HuH-7 (cell line): ENCODE measurements at places on chromosomes 16 and 17.
A peak's percentile ranks its signal among the peaks of the same experiment; 100 is the strongest.

GRCh38 chr16:50814052-50814451, 72.2 kb downstream of the CYLD start:
- no peak for DNase-seq

GRCh38 chr17:29341726-29342125, 47.8 kb upstream of the NUFIP2 start:
- no peak for DNase-seq

DNA sequence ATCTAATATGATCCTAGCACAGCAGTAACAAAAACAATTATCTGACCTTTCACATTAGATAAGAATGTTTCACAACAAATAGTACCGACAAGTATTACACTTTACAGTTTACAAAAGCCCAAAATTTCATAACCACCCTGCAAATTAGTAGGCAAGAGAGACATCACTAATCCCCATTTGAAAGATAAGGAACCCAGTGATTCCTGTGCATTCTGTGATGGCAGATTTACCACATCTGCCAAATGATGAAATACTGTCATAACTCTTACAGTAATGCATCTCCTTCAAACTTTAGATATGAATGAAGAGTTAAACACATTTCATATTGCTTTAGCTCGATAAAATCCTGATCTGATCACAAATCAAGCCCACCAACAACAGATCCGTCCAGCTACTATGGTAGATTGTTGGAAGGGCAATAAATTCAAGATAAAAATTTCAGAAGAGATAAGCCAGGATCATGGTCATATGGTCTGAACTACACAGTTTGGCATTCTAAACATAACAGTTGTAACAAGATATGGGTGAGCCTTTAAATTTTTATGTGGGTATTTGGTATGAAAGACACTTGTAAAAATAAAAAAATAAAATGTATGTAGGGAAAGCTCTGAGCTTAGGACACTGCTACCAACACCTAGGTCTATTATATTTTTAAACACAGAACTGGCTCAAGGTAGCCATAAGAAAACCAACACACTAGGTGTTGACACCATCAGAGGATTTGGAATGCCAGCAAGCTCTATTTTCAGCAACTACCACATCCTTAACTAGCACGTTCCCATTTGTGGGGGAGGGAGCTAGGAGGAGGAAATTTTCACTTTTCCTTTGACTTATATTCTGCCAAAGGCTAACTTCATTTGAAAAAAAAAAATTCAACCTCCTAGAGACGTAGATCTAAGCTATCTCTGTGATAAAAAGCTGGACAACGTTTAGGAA, 9.3 kb downstream of the YWHAE start:
- no peak for DNase-seq

GRCh38 chr17:17051791-17052461, 9.7 kb downstream of the MPRIP start:
- DNase-seq, result no peak

GRCh38 chr17:44829523-44830358, at the start of gene GJC1:
TSS of gene GJC1 (minus strand) at chr17:44830287. CDS start at chr17:44805817, 24,470 bp downstream.
- DNase-seq, result peak; percentile 51

- no peak for DNase-seq
These were observed 3.6 kb upstream of the TBX2 start for GRCh38 chr17:61395983-61396585.

GRCh38 chr16:12881740-12882139, 19.7 kb upstream of the SHISA9 start:
- DNase-seq, result no peak

- no peak for DNase-seq
These were observed 25.1 kb upstream of the ITGA2B start for GRCh38 chr17:44414394-44415155.

DNA sequence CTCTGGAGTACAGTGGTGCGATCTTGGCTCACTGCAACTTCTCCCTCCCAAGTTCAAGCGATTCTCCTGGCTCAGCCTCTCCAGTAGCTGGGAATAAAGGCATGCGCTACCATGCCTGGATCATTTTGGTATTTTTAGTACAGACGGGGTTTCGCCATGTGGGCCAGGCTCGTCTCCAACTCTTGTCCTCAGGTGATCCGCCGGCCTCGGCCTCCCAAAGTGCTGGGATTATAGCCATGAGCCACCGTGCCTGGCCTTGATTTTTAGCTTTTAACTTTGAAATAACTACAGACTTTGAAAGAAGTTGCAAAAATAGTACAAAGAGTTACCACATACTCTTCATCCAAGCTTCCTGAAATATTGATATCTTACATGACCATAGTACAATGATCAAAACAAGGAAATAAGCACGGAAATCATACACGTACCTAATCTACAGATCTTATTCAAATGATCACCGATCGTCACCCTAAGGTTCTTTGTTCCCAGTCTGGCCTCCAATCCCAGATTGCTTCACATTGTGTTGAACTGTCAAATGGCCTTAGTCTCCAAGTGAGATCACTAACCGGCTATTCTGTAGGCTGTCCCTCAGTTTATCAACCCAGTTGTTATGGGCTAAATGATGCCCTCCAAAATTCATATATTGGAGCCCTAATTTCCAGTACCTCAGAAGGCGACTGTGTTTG, 18.4 kb downstream of the NPIPA1 start:
- no peak for DNase-seq

DNA sequence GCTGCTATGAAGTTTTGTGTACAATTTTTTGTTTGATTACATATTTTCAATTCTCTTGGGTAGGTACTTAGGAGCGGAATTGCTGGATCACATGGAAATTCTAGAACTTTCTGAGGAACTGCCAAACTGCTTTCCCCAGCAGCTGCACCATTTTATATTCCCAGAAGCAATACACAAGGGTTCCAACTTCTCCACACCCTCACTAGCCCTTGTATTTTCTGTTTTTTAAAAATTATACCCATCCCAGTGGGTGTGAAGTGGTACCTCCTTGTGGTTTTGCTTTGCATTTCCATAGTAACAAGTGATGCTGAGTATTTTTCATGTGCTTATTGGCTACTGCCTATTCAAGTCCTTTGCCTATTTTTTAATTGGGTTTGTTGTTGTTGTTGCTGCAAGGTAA, 20.9 kb downstream of the NACA2 start:
- DNase-seq, result no peak

GRCh38 chr16:66176731-66177130, 189.8 kb upstream of the CDH5 start:
- no peak for DNase-seq

- no peak for DNase-seq
These were observed 33.0 kb downstream of the STAT3 start for GRCh38 chr17:42354956-42355843.

DNA sequence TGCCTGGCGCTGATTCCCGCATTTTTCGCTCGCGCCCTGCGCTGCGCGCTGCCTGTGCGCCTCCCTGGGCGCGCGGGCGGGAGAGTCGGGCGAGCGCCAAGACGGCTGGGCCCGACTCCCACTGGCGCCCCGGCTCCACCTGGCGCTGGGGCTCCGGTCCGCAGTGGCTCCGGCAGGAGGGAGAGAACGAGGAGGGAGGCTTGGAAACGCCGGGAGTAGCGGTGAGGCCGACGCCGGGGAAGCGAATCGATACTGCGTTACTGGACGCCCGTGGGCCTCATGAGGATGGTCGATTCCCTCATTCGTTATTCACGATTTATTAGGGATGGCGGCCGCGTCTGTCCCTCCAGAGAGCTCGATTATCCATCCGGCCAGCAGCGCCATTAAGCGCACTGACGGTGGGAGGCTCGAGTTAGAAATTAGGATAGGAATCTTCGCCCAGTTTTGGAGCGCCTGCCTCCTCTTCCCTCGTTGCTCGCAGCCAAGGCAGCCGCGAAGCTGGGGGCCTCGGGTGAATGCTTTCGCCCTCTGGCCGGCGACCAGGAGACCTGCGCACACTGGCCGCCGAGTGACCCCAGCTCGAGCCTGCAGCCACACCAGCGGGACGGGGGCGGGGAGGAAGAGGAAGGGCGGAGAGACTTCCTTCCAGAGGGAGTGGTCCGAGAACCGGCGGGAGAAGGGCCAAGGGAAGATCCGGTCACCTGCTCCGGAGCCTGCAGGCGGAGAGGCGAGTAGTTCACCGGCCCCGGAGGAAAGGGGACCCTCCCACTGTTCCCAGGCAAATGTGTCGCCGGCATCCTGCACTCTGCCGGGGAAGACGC, 1.3 kb upstream of the PCGF2 start:
- peak; percentile 65 for DNase-seq

GRCh38 chr17:27240802-27241155, 53.1 kb upstream of the WSB1 start:
- no peak for DNase-seq

DNA sequence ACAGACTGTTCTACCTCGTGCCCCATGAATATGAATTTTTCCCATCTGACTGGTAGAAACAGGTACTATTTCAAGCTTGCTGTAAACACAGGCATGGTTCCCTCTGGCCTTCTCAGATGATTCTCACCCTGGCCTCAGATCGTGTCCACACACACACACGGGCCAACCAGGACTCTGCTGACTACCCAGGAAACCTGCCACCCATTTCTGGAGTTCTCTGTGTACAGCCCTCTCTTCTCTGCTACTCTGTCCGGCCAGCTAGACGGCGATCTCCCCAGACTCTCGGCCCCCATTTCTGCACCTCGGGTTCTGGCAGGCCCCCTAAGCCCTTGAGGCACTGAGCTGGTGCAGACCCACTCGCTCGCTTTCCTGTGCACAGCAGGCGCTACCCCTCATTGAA, 31.2 kb downstream of the RPA1 start:
- no peak for DNase-seq

DNA sequence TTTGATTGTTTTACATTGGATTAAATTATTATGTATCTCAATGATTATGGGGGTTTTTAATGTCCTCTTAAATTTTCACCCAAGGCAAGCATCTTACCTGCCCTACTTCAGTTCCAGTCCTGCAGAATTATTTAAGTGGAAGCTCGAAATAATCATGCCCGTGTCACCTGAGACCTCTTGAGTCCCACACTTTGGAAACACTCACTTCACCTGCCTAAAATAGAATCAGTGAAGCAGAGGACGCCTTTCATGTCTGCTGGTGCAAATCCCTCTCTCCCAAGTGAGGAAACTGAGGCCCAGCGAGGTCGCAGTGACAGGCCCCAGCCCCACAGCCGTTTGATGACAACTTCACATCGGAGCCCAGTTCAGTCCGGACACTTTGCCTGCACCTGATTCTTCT, 284.6 kb downstream of the C16orf95 start:
- DNase-seq, result no peak

DNA sequence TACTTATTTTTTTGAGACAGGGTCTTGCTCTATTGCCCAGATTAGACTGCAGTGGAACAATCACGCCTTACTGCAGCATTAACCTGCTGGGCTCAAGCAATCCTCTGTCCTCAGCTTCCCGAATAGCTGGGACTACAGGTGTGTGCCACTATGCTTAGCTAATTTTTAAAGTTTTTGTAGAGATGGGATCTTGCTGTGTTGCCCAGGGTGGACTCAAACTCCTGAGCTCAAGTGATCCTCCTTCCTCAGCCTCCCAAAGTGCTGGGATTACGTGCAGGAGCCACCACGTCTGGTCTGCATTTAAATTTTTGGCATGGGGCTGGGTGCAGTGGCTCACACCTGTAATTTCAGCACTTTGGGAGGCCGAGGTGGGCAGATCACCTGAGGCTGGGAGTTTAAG, 41.0 kb upstream of the INTS2 start:
- DNase-seq, result no peak

DNA sequence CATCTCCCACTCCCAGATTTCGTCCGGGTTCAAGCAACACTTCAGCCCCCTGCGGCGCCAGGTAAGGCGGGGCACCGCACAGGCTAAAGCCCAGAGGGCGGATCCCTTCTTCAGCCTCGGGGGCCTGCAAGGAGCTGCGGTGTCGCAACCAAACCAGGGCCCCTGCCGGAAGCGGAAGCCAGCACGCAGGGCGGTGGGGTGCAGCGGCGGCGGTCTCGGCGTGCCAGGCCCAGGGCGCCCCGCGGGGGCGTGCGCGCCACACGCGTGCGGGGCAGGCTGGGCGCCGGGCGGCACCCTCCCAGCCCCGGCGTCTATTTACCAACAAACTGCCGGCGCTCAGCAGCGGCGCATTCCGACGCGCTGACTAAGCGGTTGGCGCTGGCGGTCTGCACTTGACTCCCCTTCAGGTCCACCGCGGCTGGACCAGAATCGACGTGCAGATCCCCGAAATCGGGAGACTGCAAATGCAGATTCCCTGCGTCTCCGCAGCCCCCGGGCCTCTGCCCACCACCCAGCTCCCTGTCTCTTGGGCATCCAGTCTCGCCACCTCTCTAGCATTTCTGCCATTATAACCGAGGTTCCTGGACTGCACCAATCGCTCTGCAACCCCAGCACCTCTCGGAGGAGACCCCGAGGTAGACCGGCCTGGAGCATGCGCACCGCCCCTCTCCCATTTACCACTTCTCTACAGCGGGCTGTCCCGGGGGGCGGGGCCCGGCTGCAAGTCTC, 421 bp upstream of the DLX4 start:
- peak; percentile 99 for DNase-seq

DNA sequence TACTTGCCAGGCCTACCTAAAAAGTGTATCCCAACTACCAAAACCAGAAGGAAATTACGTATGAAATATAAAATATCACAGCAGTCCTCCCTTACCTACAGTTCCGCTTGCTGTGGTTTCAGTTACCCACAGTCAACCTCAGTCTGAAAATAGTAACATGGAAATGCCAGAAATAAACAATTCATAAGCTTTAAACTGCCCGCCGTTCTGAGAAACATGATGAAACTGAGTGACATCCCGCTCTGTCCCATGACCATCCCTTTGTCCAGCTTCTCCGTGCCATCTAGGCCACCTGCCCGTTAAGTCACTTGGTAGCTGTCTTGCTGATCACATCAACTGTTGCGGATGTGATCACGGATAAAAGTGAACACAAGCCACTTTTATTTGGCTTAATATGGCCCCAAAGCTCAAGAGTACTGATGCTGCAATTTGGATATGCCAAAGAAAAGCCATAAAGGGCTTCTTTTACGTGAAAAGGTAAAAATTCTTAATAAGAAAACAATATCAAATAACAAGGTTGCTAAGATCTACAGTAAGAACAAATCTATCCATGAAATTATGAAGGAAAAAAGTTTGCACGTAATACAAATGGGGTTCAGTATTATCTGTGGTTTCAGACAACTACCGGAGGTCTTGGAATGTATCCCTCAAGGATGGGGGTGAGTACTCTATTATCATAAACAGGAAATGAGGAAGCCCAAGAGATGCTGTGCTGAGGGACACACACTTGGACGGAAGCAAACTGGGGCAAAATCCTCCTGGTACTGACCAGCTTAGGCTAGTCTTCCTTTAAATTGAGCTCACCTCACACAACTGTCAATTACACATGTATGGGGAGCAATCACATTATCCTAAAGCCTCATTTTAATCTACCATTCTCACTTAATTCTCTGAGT, 8.2 kb downstream of the USP22 start:
- DNase-seq, result no peak
